ENCODE measurements at places on chromosomes 2 and 18. TPM values are rescaled to one million over a fixed set of nuclear protein-coding genes. Genes with fewer than 3 reads are reported as not detected.

HAAO gene
- 4.7 TPM for total RNA-seq

SERPINB7 gene
- total RNA-seq: not detected

SPP2 gene
- total RNA-seq: 0.14 TPM

TRPM8 gene
- total RNA-seq: 0.18 TPM

SLC11A1 gene
- total RNA-seq: 0.36 TPM

EPAS1 gene
- 16.5 TPM for total RNA-seq

- DNase-seq: no peak
Measured at GRCh38 chr2:215020283-215020682, 118.1 kb downstream of the ABCA12 start.

DNA sequence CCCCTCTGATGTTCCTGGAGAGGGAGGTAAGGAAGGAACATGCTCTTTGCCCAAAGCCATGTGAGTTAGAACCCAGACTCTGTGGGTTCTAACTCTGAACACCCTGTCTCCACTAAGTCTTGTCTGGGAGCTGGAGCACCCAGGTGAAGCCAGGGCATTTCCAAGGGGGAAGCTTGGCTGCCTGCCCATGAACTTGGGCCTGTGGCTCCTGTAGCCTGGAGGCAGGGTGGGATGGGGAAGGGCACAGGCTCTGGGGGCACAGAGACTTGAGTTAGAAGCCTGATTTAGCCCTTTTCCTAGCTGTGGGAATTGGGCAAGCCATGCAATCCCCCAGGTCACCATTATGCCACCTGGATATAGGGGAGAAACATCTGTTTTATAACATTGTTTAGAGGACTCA, 65.2 kb downstream of the LBH start:
- no peak for DNase-seq

DNA sequence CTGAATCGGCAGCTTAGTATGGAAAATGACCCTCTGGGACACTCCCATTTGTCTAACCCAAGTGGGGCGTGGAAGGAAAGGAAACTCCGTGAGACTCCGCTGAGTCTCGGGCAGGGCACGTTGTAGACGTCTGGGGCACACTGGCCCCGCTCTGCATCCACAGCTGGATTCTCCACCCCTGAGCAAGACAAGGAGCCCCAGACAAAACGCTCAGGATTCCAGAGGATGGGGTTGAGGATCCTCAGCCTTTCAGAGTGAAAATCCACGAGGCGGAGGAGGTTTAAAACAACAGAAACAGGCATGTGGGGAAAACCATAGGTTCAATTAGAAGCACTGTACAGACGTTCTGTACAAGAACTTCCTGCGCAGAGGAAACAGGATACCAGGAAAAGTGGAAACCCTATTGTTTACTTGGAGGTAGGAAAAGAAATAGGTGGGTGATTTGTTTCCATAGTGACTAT, 124.9 kb upstream of the ZNF236 start:
- no peak for DNase-seq

GRCh38 chr18:64167408-64167925, 18.6 kb upstream of the LINC00305 start:
- DNase-seq: no peak

- DNase-seq: peak; percentile 11
Measured at GRCh38 chr2:209391776-209392401, 32.0 kb upstream of the MAP2 start.

DNA sequence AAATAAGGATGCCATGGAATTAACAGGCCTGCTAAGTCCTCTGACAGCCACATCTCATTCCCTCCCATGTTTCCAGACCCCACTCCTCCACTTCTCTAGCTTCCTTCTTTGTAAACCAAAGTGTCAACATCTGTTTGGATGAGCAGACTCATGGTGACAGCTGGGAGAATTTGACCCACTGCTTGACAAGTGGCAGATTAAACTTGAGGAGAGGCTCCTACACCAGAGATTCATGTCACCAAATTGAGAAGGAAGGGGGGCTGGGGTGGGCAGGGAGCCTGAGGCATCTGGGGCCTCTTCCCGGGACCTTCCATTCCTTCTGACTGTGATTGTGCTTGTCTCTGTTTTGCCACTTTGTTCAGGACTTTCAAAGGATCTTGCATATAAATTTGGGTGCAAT, 41.0 kb upstream of the IGFBP5 start:
- peak; percentile 63 for DNase-seq

DNA sequence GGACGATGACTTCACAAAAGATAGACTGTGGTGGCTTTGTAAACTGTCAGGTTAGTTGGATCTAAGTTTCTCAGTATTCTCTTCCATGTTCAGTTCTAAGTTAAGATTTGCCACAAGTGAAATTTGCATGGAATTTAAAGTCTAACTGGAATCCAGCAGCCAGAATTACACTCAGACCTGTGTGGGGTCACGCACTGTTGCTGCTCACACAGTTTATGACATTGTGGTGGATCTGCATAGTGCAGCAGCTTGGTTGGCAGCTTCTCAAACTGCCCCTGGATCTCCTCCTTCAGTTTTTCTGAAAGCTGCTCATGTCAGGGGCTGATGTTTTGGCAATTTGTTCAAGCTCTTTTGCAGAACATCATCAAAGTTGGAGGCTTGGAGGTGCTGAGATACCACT, 228.1 kb upstream of the KCNJ3 start:
- no peak for DNase-seq

GRCh38 chr2:83051538-83052170, 1407.4 kb downstream of the SUCLG1 start:
- no peak for DNase-seq

DNA sequence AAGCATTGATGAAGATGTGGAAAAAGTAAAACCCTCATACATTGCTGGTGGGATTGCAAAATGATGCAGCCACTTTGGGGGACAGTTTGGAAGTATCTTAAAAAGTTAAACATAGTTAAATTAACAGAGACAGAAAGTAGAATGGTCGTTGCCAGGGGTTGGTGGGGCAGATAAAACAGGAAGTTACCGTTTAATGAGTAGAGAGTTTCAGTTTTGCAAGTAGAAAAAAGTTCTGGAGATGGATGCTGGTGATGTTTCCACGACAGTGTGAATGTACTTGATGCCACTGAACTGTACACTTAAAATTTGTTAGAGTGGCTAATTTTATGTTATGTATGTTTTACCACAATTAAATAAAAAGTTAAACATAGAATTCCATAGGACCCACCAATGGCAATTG, 44.5 kb upstream of the EGR4 start:
- DNase-seq: no peak

DNA sequence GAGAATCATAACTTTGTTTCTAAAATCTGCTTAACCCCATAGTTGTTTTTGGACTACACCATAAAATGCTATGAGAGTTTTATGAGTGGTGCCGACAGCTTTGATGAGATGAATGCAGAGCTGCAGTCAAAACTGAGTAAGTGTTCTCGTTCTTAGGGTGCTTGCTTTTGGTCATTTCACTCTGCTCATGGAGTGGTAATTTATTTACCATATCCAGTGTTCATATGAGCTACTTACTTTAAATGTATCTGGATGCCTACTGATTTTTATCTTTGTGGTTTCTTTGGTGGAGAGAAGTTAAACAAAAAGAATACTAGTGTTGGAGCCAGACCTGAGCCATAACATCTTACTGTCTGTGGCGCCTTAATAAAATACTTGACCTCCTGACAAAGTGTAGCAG, 16.4 kb downstream of the NDC80 start:
- no peak for DNase-seq

GRCh38 chr2:48059975-48060374, 153.7 kb upstream of the FBXO11 start:
- no peak for DNase-seq

DNA sequence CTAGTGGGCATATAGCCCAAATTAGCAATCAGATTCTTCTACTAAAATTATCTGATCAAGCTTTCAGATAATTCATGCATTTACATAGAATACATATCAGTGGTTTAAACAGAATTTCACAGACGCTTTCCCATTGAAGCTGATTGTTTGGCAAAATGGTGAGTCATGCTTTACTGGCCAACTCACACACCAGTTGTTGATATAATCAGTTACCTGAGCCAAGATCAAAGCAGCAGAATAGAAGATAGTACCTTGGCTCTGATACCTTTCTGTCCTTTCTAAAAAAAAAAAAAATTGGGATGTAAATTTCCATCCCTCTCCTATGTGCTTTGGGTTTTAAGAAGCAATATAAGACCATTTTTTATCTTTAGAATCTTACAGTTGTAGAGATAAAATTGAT, 178.0 kb downstream of the MCFD2 start:
- DNase-seq: no peak

GRCh38 chr2:105782123-105782522, 37.4 kb downstream of the NCK2 start:
- no peak for DNase-seq

DNA sequence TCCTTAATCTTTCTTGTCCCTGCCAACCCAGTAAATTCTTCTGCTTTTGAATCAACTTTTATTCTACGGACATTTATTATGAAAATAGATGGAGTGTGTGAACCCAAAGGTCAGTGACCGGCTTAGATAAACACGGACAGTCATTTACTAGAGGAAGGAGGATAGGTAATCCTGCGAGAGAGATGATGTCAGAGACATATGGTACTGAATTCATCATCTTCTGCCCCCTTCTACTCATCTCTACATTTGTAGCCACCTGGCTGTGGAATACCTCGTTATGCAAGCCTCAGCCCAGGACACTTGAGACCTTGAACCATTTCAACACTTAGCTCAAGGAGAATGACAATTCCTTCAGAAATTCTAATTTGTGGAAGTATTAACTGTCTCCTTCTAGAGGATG, 443.6 kb downstream of the TDRD15 start:
- no peak for DNase-seq

DNA sequence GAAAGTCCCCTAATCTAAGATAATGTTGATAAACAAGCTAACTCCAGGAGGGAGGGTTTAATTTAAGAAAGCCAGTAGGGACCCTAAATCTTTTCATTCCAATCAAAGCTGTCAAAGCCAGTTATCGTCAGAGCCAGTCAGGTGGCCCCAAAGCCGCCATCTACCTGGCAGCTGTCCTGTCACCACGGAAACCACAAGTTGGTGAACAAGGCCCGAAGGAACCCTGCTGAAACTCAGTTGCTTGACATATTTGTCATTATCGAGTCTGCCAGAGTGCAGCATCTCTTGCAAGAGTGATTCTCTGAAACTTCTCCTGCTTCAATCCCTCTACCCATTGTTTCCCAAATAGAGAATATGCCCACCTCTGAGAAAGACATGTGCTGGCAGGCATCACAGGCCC, 30.8 kb upstream of the POLE4 start:
- DNase-seq: no peak

- DNase-seq: peak; percentile 40
Measured at GRCh38 chr2:119683713-119684443, 4.9 kb downstream of the TMEM177 start.

DNA sequence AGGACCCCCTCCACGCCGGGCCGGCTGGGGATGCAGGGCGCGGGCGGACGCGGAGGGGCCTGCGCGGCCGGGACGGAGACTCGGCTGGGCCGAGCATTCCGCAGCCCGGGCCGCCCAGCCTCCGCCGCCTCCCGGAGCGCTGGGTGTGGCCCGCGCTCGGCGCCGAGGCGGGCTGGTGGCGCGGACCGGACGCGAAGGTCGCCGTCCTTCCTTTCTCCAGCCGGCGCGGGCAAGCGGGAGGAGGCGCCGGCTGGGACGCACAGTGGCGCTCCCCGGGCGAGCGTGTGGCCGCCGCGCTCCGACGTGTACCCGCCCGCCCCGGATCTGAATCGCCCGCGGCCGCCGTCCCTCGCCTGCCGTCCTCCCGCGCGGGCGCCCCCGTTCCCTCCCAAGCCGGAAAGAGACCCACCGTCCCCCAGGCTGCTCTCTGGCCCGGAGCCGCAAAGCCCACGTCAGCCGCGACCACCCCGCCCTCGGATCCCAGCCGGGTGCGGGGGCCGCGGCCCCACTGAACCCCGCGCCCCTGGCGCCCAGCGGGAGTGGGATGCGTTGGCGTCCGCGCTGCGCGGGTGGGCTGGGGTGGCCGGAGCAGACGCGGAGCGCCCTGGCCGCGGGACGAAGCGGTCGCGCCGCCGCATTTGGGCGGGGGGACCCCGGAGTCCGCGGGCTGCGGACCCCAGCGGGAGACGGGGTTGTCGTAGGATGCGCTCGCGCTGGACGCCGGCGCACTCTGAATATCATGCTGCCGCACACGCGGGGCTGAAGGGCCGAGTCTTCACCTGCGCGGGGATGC, 634 bp downstream of the SPATS2L start:
- DNase-seq: peak; percentile 57

DNA sequence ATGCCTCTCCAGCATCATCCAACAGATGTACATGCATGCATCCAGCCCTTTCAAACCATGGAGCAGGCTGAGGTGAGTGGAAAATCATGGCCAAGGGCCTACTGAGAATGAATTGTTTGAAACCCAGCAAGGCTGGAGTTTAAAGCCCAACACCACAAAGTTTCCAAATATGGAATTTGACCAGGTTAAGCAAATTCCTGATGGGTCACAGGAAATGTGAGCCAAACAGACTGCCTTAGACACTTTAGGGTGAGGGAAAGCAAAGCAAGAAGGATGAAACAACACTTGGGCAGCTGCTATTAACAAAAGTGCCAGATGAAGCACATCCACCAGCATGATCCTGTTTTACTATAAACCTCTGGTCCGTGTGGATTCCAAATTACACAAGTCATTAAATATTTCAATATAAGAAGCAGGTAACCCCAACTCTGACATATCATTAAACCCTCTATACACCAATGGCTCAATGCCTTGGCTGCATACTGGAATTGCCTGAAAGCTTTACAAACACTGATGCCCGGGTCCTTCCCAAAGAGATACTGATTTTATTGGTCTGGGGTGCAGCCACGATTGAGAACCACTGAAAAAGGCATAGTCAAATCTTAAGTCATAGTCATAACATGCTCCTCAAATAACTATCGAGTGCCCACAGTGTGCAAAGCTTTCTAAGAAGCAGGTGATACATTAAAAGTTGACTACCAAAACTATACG, 9.1 kb downstream of the KLF7 start:
- no peak for DNase-seq

DNA sequence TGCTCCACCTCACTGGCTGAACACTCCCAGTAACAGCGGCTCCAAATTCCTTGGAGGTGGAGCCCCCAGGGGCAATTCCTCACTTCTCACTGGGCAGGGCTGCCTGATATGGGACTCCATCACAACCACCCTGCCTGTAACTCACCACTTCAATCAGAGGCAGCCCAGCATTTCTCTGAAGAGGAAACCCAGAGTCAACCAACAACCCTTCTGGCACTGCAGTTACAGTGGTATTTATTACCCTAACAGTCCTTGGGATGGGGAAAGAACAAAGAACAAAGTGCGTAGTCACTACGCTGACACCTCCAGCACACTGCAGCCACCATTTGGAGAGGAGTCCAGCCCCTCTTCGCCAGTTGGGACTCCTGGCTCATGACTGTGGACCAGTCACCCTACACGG, 85.7 kb upstream of the GALNT13 start:
- no peak for DNase-seq

DNA sequence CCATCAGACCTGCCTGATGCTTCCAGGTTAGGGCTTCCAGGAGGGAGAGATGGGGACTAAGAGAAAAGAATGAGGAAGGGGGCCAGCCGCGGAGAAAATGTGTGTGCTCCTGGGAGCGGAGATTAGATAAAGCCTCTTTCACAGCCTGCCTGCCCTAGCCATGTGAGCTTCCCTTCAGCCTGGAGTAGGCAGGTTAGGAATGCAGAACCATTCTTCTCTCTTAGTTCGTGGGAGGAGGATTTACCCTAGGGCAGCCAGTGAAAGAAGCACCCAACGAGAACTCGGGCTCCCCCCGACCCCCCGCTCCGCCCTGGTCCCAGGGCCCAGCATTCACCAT, 36.1 kb downstream of the POMC start:
- DNase-seq: no peak

GRCh38 chr2:39540414-39540813, 103.3 kb upstream of the MAP4K3 start:
- DNase-seq: no peak
